EH (cell line): ENCODE measurements at places on chromosomes 12 and 14.
A peak's percentile ranks its signal among the peaks of the same experiment; 100 is the strongest.

DNA sequence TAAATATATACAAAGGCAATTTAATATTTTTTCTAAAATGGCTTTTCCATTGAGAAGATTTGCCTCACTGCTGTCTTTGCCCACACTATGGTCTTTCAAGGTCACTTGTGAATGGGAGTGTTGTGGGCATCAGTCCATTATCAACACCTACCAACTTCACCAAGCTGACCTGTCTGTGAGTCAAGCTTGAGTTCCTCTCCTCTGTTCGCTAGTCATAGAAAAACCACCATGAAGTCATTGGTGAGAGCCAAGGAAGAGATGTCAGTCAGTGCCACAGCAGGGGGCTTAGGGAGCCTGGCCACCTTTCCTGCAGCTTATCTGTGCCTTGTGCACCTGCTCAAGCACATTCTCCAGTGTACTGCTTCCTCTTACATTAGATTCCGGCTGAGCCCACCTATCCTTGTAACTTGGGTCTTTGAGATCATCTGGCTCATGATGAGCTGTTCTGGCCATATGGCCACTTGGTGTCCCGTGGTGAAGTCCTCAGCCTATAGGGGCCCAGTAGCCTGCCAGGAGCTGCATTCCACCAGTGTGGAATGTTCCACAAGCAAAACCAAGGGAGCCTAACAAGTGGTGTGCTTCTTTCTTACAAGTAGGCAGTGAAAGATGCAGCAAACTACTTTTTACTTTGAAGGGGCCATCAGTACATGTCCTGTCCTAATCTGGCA is 80.8 kb upstream of the C12orf71 start:
- peak; percentile 63 for DNase-seq

DNA sequence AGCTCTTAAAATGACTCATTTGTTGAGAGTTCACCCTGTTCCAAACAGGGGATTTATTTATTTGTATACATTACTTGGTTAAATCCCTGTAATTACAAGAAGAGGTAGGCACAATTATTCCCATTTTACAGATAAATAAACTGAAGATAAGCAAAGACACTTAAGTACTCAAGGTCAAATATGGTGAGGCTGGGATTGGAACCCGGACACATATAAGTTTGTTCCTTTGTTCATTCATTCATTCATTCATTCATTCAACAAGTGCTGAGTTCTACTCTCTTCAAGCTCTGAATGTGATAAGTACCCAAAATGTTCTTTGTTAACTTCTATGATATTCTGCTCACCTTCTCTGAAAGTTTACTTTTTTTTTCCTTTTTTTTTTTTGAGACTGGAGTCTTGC is 2.4 kb upstream of the TRIM9 start:
- DNase-seq, result no peak

DNA sequence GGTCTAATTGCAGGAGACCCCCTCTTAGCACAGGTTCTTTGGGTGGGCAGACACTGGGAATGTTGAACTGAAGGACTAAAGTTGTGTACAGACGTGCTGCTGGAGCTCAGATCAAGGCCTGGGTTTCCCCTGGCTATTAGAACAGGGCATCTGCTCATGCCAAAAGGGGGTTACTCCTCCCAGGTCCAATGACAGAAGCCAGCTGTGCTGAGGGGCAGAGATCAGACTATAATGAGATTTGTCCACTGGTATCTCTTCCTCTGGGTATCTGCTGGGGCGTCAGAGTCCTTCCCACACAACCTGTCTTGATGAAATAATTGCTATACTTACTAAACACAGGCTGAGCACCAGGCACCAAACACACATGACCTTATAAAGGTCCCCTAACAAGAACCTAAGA is 42.6 kb downstream of the LTBP2 start:
- no peak for DNase-seq

DNA sequence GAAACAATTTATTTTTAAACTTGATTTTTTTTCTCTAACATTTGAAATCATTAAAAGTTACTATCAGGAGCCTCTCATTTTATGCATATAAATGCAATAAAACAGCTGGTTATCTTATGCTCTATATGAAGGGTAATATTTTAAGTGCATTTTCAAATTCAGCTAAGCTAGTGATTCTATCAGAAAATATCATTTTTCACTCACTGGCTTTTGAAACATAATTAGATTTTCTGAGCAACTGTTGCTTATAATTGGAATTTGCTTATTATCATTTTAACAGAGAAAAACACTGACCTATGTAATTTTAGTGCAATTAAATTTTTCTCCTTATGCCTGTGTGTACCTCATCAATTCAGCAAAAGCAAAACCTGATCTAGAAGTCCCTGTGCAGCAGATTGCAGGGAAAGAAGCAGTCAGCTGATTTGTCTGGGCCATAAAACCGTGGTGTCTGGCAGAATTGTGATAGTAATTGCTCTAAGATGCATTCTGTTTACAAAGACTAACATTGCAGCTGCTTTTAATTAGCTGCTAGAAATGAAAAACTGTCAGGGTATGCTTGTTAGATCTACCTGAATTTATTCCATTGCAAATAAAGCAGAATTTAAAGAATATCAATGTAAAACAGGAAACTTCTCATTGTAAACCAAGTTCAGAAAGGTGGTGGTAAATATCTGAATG is 75.0 kb downstream of the BICD1 start:
- peak; percentile 30 for DNase-seq

DNA sequence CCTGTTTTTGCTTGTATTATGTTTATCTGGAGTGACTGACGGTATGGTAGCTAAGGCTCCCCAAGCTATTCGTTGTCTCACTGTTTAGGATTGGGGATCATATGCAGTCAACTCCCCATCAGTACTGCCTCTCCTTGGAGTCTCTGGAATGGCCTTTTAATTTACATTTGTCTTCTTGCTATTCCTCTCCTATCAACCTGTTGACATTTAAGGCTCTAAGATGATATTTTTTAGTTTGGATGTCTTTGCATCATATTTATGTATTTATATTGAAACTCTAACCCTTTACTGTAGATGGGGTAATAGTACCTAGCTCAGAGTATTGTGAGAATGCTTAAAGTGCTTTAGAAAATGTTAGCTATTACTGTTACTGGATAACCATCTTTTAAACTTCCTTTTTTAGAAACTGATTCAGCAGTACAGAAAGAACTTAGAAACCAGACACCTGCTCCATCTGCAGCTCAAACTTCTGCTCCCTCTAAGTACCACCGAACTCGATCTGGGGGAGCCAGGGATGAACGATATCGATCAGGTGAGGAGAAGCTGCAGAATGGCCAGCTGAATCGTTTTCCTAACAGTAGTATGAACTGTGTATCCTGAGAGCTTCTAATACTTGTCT is 123.5 kb upstream of the ATF1 start:
- DNase-seq, result no peak

DNA sequence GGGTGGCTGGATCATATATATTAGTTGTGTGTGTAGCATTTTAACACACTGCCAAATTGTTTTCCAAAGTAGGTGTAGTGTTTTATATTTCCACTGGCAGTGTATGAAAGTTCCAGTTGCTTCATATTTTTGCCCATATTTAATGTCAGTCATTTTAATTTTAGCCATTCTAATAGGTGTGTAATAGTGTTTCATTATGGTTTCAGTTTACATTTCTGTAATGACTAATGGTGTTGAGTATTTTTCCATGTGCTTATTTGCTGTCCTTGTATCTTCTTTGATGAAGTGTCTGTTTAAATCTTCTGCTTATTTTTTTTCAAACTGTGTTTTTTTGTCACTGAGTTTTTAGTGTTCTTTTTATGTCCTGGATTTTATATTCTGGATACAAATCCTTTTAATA is 8.7 kb downstream of the TBC1D15 start:
- peak; percentile 15 for DNase-seq

DNA sequence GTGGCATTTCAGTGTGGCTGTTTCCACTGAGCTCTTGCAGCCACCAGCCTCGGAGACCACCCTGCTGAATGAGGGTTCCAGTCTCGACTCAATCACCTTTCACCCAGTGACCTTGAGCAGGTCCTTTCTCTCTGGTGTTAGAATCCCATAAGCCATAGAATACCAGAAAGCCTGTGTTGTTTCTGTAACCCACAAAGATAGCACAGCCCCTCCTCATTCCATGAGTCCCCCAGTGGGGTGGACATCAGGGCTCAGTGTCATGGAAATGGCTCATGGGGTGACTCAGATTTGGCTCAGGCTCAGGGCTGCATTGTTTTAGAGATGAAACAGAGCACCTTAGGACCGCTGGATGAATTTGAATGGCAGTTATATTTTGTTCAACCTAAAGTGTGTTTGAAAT is 171.5 kb downstream of the PTPN11 start:
- no peak for DNase-seq

- DNase-seq, result no peak
Observed at GRCh38 chr12:95446506-95446900, 27.4 kb upstream of the METAP2 start.

DNA sequence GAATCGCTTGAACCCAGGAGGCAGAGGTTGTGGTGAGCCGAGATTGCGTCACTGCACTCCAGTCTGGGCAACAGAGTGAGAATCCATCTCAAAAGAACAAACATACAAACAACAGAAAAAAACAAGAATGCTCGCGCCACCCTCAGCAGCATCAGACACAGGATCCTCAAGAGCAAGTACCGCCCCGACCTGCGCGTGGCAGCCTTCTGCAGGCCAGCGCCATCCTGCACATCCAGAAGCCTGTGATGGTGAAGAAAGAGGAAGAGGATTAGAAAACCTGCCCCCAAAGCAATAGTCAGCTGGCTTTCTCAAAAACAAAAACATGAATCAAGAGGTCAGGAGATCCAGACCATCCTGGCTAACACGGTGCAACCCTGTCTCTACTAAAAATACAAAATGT is 30.0 kb upstream of the EID3 start:
- DNase-seq, result no peak

- peak; percentile 10 for DNase-seq
Observed at GRCh38 chr14:99909513-99910064, 116.4 kb downstream of the EML1 start.

GRCh38 chr12:95591731-95592130 is 40.5 kb upstream of the USP44 start:
- peak; percentile 78 for DNase-seq

GRCh38 chr12:71791473-71792150 is 36.9 kb downstream of the RAB21 start:
- no peak for DNase-seq

DNA sequence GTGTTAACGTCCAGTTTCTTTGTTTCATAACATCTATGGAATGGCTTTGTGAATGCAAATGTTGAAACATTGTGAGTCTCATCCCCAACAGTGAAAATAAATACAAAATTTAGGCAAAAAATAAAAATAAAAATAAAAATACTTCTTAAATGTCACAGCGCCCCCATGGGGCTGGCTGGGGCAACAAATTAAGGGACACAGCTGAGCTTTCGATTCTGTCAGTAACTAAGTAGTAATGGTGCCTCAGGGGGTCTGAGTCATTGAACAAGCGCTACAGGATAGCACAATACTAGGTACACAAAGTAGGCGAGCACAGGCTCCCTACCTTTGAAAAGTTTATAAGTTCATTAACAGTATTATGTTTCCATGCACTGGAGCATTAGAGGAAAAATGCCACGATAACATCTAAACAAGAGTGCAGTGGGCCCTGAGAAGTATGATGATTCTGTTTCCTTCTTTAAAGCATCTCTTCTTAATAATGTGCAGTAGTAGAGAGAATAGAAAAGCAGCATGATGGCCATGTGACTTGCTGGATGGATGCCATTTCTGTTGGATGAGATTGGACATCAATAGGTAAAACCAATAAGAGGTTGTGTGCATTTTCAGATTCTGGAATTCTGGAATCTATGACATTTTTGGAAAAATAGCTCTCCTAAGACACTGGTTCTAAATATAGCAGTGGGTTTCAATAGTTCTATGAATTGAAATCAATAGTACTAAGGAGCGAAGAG is 667.2 kb downstream of the DIO2 start:
- DNase-seq, result peak; percentile 65

DNA sequence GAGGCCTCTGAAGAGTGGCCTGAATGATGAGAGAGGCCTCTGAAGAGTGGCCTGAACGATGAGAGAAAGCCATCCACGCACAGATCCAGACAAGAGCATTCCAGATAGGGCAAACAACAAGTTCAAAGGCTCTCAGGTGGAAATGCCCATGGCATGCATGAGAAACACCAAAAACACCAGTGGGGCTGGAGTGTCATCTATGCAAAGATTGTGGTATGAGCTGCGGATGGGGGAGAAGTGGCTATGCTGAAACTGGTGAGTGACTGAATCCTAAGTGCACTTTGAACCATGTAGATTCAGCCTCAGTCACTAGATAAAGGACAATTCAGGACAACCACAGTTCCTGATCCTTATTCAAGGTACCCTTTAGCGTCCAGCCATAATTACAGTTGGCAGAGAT is 79.4 kb upstream of the GZMB start:
- no peak for DNase-seq

DNA sequence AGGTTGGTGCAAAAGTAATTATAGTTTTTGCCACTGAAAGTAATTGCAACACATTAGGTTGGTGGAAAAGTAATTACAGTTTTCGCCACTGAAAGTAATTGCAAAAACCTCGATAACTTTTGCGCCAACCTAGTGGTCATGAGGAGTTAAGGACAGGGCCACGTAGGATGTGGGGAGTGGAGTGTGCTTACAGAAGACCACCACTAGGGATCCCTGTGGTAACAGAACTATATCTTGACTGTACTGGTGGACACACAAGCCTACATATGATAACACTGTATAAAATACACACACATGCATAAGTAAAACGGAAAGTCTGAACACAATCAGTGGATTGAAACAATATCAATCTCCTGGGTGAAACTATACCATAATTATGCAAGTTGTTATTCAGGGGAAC is 187.4 kb upstream of the ABCD2 start:
- peak; percentile 7 for DNase-seq

GRCh38 chr14:99552572-99553216 is 51.3 kb downstream of the CCDC85C start:
- DNase-seq, result no peak

DNA sequence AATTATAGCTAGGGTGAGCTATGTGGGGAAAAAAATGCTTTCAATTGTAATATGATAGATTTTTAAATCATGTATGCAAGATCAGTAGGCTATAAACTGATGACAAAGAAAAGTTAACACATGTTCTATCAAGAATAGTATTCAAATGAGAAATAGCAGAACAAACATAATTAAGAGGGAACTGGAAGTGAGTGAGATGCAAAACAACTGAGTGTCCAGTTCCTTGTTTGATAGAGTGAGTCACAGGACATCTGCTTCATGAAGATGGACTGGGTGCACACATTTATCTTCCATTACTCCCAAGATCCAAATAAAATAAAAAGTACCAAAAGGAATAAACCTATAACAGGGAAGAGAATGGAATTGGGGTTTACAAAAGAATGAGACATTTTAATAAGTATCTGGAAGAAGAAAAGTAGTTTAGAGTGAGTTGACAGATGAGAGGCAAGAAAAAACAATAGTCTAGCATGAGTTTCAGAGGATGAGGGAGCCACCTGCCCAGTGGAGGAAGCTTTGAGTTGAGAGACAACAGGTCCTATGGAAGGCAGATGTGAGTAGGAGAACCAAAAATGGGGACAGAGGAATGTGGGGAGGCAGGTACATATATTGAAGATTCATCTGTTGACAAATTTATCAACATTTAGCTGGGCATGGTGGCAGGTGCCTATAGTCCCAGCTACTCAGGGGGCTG is 178.1 kb upstream of the ARHGAP5 start:
- DNase-seq, result no peak

- DNase-seq, result no peak
Observed at GRCh38 chr12:91914701-91915100, 230.9 kb downstream of the BTG1 start.
